ENCODE measurements at places on chromosomes 4 and X.

- DNase-seq, result no peak
Observed at GRCh38 chr4:138243369-138243768, 1.2 kb upstream of the SLC7A11 start.

DNA sequence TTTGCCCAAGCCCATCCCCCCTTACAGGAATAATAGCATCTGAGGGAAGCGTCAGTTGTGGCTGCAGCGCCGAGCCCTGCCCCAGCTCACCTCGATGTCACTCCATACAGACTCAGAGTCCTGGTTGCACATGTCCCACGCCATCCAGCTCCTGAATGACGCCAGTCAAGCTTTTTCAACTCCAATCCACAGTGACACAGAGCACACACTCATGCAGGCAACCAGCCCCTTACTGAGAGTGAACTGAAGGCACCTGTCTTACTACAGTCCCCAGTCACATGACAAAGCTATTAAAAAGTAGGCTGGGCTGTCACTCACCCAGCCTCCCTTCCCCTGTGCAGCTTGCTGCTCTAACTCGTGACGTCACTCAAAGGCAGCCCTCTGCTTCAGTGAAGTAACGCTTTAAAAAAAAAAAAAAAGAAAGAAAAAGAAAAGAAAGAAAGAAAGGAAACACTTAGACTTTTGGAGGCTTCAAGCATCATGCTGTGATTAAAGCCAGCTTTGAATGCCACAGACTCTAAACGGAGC lies at the start of gene PPARGC1A:
Gene PPARGC1A (minus strand): TSS at position 234 of the 528 bp plus-strand sequence. CDS start 90 bp downstream, at position 144.
- no peak for DNase-seq

- DNase-seq, result no peak
Observed at GRCh38 chr4:133394971-133395627, 246.0 kb downstream of the PCDH10 start.

DNA sequence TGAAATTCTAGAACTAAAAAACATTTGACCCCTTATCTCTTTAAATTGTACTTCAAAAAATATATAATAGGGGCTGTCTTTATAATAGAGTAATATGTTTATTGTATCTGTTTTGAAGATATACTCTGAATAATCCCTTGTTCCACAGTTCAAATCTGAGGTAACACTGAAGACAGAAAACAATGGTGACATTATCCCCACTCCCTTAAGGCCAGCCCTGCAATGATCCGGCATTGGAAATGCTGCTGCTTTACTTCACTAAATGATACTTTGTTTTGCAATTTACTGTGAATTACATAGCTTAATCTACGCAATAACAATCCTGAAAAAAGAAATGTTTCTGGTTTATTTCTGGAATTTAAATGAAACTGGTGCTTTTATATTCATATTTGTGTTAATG lies 34.4 kb upstream of the ZFP42 start:
- no peak for DNase-seq

- DNase-seq, result no peak
Observed at GRCh38 chrX:47223476-47224250, 5.2 kb downstream of the CDK16 start.

DNA sequence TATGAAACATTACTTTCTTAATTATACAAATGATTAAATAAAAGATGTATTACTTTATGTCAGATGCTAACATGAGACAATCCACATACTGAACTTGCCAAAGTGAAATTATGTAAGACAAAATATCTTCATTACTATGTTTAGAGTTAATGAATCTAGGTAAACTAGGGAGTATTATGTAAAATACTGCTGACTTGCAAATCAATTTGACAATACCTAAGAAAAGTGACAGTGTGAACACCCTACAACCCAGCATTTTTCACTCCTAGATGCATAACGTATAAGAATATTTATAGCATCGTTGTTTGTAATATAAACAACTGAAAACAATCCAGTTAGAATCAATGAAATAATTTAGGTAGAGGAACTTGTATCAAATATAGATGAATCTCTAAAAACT lies 546.3 kb downstream of the MAGEB5 start:
- DNase-seq, result no peak

GRCh38 chr4:110139815-110140214 lies 58.6 kb downstream of the ELOVL6 start:
- no peak for DNase-seq

- no peak for DNase-seq
Observed at GRCh38 chrX:102859550-102859871, 77.6 kb upstream of the RAB40AL start.

- DNase-seq, result no peak
Observed at GRCh38 chrX:115696039-115696438, 135.1 kb downstream of the PLS3 start.

DNA sequence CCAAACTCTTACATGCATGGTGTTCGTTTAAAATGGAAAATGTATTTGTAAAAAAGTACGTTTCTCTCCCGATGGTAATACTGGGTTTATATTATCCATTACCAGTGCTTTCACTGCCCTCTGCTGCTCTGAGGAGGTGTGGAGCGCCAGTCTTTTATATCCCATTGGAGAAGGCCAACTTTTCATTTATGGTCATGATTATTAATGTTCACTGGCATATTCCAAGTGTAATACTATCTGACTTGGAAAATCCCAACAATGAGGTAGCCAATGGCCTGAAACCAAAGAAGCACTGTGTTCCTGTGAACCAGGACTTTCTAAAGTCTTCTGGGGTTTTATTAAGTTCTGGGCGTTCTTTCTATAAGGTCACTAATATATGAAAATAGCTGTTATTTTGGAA lies 80.7 kb downstream of the SYNPO2 start:
- peak; percentile 38 for DNase-seq

GRCh38 chr4:106325800-106326199 lies 9.4 kb downstream of the AIMP1 start:
- no peak for DNase-seq

DNA sequence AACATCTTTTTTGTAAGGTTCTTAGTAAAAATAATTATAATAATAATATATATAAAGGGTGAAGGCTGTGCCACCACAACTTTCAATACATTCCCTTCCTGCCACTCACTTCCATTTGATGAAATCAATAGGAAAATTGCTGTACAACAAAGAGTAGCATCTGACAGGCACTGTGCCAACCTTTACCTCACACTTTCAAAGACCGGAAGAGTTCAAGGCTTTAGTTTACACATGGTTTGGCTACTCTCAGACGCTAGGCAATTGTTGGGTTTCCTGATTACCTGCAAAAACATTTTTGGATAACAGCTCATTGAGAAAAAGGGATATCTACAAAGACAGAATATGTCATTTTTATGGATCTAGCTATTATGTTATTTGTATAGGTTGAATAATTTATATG lies 5.5 kb upstream of the ING2 start:
- no peak for DNase-seq

- DNase-seq, result no peak
Observed at GRCh38 chr4:173685831-173686210, 155.8 kb upstream of the HAND2 start.

DNA sequence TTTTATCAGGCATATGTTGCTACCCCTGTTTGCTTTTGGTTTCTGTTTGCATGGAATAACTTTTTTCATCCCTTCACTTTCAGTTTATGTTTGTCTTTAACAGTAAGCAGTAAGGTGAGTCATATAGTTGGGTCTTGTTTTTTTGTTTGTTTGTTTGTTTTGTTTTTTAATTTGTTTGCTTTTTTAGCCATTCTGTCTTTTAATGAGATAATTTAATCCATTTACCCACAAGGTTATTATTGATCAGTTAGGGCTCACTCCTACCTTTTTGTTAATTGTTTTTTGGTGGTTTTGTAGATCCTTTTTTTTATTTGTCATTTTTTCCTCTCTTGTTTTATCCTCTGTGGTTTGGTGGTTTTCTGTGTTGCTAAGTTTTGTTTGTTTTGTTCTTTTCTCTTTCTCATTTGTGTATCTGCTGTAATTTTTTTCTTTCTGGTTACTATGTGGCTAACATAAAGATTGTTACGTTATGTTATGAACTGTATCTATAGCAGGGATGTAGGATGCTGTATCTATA lies 379.5 kb upstream of the MAD2L1 start:
- DNase-seq, result no peak

DNA sequence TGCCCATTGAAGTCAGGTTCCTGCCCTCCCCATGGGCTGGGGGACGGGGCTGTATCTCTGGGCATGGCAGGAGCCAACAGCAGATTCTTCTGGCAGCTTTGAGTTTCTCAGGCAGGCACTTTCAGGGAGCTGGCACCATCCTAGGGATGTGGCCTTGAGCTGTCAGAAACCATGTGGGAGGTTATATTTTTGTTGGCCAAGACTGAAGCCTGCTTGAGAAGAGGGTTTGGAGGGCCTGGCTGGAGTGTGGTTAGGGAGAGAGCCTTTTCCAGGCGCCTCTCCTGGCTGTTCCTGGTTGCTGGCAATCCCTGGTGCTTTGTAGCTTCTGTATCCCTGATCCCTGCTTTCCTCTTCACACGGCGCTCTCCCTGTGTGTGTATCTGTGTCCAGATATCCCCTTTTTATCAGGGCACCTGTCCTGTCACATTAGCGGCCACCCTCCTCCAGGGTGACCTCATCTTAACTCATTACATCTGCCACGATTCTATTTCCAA lies 30.6 kb upstream of the SORCS2 start:
- DNase-seq, result no peak

All from inflammatory macrophage treated with lipopolysaccharide for 1 hour (primary cell).